ENCODE measurements at places on chromosomes 6 and 20. TPM values are rescaled to one million over a fixed set of nuclear protein-coding genes. Genes with fewer than 3 reads are reported as not detected.

- DNase-seq: no peak
Observed at GRCh38 chr20:57400821-57401564, 9.8 kb downstream of the RBM38 start.

- DNase-seq: no peak
Observed at GRCh38 chr6:106820412-106820852, 154.1 kb downstream of the CD24 start.

- no peak for DNase-seq
Observed at GRCh38 chr20:36631646-36632045, 14.3 kb downstream of the SLA2 start.

DNA sequence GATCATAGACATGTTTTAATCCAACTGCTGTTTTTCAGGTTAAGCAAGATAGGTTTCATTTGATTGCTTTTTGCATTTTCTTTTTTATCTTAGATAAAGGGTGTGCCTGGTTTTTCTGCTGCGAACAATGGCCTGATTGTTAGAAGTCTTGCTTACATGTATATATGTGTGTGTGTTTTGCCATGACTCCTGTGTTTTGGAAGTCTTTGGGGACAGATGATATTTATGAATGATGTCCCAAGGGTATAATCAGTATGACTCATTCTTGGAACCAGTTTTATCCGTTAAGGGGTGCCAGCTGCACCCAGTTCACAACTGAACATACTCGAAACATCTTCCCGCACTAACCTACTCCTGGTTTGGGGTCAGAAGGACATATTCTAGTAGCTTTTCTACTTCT lies 230.1 kb upstream of the SUPT3H start:
- no peak for DNase-seq

- no peak for DNase-seq
Observed at GRCh38 chr6:19988555-19988954, 151.4 kb downstream of the ID4 start.

GRCh38 chr20:37053230-37053950 lies 42.4 kb downstream of the RBL1 start:
- no peak for DNase-seq

DNA sequence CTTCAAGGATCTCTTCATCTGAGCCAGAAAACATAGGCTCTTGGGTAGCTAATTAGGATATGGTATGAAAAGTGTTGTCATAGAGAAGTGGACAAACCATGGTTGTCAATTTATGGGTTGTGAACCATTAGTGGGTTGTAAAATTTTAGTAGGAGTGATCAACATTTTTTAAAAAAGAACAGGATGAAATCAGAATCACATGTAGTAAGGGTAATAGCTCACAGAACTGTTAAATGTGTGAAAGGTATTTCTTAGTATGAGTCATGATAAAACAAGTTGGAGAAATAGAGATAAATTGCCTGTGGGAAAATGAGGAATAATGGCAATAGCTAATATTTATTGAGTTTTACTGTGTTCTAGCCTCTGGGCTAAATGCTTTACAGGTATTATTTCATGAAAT lies 113.4 kb downstream of the MAP3K4 start:
- DNase-seq: no peak

DNA sequence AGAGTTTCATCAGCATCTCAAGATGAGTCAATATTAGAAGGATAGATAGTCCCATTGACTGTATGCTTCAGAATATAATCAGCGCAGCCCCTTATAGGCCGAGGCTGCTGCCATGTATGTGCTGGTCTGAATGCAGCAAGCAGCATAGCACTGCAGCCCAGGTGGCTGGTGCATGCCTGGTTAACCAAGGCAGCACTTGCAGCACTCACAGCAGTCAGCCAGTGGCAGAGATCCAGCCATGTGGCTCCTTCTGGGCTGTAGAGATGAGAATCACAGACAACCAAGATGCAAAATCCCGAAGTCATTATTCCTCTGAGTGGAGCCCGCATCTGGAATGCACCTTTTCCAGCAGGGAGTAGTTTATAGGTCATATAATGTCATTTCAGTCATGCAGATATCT lies 251.9 kb downstream of the UST start:
- no peak for DNase-seq

DNA sequence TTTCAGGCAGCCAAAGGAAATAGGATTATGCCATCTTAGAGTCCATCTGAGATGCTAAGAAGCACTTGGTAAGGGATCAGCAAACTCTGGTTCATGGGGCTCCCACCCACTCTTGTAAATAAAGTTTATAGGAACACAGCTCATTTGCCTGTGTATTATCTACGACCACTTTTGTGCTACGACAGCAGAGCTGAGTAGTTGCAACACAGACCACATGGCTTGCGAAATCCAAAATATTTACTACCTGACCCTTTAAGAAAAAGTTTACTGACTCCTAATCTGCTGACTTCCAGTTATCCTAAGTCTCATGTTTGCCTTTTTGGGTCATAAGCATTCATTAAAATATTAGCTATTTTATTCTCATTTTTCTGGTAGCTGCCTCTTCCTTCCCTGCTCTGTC lies 859.0 kb downstream of the QKI start:
- DNase-seq: no peak

DNA sequence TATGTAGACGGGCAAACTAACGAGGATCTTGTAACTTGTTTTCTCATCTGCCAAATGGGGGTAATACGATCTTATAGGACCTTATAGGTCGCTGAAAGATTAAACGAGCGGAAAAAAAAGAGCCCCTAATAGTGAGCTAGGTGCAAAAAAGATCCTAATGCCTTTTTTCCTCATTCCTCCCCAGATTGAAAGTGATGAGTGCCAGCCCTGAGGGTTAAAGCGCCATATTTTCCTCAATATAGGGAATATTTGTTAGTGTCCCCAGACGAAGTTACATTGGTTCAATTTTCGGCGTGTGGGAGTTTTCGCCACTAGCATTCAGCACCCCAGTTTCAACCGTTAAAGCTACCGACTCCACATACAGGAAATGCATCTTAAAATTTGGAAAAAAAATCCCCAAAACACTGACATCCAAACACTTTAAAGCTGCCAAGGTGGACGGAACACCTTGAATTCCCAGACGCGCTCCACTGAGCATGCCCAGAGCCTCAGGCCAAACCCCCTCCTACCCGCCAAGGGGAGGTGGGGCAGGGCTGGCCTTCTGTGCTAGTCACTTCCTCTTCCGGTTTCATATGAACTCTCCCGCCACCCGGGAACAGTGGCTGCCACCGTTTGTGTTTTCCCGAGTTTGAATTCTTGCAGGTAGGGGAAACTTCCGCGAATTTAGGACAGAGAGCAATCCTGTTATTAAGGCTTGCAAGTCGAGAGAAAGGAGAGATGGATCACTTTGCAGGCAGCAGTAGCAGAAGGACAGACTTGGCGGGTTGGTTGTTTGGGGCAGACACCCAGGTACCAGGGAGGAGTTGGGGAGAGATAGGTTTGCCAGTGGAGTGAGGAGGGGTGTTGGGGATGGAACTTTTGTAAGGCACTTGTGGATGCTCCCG lies at the start of gene PRIM2:
TSS of gene PRIM2 (plus strand) at position 571 of the 884 bp plus-strand sequence. CDS start 816 bp downstream, outside the sequence.
- peak; percentile 96 for DNase-seq

GRCh38 chr6:145151624-145152023 lies 583.7 kb downstream of the EPM2A start:
- no peak for DNase-seq

DNA sequence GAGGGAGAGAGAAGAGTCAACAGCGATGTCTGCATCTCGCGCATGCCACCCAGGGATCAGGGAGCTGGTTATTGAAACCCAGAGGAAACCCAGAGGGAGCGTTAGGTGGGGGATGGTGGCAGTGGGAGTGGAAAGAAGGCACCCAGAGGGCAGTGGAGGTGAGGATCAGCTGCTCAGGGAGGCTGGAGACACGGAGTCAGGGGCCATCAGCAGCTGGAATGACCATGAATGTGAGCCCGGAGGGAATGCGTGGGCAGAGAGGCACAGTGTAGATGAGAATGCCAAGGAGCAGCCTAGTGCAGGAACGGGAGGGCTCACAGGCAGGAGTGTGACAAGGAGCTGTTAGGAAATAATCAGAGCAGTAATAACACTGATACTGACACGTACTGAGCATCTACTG lies 36.2 kb downstream of the RSPO4 start:
- no peak for DNase-seq

- no peak for DNase-seq
Observed at GRCh38 chr6:44556046-44556445, 168.5 kb downstream of the CDC5L start.

DNA sequence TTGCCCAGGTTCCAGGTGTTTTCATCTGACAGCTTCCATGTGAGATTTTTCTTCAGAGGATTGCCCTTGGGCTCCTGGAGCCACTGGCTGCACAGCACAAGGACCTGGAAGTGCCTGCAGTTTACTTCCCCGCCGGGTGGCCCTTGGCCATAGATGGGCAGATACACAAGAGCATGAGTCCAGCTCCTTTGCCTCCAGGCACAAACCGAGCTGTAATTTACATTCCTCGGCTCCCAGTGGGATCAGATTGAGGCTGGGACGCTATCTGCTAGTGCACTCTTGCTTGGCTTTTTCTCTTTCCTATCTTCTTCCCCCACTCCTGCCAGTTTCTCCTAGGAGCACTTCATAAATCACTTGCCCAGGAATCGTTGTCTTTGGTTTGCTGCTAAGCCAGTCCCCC lies 85.4 kb upstream of the RALY start:
- DNase-seq: no peak

DNA sequence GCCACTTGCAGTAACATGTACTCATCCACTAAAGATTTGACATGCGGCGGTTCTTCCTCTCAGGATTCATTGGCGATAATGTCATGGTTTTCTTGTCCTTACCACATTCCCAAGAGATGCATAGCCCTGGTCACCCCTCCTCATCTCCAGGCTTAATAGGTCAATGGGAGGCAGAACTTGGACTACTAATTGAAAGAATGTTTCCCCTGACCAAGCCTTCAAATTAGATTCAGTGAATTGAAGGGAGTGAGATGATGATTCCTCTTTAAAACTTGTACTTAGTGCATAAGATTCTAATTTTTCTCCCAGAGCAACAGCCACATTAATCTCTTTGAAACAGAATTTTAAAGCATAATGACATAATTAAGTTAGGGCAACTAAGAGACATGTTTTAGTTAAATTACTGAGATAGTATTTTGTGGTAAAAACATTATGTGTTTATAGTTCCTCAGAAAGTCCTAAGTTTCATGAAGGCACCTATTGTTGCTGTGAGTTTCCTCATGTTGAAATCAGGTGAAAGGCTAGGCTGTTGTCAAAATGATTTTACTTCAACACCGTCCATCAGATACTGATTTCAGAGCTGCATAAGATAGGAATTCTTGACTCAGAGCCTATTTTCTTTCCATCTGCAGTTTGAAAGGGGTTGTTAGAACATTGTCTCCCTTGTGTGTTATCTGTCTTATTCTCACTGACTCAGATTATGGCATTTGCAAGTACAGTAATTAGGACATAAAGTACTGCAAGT lies 48.5 kb downstream of the STK4 start:
- DNase-seq: no peak

- DNase-seq: no peak
Observed at GRCh38 chr20:60219984-60220562, 261.9 kb downstream of the CDH26 start.

DNA sequence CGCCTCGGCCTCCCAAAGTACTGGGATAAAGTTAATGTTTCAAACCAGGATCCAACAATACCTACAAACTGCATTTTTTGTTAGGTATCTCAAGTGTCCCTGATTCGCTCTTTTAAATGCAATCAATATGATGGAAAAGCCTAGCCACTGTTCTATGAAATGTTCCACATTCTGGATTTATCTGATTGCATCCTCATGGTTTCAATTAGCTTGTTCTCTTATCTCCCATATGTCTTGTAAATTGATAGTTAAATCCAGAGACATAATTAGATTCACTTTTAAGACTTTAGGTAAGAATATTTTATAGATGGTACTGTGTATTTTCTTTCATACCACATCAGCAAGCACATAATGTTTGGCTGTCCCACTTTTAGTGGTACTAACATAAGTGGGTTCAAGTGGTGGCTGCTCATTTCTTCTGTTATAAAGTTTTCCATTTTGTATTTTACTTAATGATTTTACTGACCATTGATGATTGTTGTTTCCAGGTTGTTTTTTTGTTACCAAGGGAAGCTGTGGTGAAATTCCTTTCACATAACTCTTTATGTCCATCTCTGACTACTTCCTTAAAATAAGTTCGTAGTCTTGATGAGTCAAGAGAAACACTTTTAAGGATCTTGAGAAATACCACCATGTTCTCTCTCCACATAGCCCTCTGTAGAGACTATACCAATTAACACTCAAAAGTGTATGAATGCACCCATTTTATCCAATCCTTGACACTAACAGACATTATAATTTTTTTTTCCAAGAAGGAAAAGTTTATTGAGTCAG lies 40.5 kb downstream of the RNGTT start:
- DNase-seq: no peak

Gene TNXB
- total RNA-seq: 78.4 TPM

Gene MAPK13
- total RNA-seq: 3.2 TPM

Gene GATA5
- 0.50 TPM for total RNA-seq

Gene TAP1
- total RNA-seq: 15.3 TPM

Gene HLA-F
- 12.7 TPM for total RNA-seq

Gene GLP1R
- 2.0 TPM for total RNA-seq

Gene HLA-DQB1
- 6.9 TPM for total RNA-seq

Gene SLC35D3
- total RNA-seq: 0.33 TPM

Gene ZBP1
- total RNA-seq: 0.20 TPM

Gene LY6G6D
- 6.6 TPM for total RNA-seq

Gene HMGCLL1
- 49.8 TPM for total RNA-seq
